RWPE2 (cell line): ENCODE measurements at places on chromosomes 5 and 9.

GRCh38 chr5:147336876-147337275 lies 102.0 kb downstream of the STK32A start:
- no peak for DNase-seq

DNA sequence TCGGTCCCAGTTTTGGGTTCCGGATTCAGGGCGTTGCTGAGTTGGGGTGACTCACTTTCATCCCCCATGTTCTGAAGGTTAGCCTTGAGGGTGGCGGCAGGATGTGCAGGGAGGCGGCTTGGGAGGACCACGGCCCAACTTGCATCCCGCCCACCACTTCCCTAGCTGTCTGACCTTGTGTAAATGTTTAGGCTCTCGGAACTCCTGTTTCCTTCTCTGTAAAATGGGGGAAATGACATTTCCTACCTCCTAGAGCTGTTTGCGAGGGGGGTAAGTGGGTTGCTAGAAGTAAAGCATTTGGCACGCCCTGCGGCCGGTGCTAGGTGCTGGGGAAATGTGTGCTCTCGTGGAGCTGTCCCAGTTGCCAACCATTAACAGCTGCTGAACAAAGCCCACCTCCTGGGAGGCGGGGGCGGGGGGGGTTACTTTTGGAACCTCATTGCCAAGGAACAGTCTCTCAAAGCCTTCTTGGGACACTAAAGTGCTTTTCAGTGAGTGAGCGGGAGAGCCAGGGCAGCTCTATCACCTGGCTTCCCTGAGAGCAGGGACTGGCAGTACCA lies 27.5 kb downstream of the PTGES2 start:
- DNase-seq: no peak

DNA sequence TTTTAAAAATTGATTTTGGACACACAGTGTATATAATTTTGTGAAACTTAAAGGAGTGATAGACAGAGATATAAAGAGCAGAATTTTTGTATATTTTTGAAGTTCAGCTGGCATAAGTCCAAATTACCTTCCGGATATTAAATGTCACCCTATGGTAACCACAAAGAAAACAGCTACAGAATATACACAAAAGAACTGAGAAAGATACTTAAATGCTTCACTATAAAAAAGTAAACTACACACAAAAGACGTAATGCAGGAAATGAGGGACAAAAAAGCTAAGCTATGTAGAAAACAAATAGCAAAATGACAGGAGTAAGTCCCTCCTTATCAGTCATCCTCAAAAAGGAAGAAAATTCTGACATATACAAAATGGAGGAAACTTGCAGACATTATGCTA lies 29.4 kb downstream of the HACD4 start:
- DNase-seq: no peak

DNA sequence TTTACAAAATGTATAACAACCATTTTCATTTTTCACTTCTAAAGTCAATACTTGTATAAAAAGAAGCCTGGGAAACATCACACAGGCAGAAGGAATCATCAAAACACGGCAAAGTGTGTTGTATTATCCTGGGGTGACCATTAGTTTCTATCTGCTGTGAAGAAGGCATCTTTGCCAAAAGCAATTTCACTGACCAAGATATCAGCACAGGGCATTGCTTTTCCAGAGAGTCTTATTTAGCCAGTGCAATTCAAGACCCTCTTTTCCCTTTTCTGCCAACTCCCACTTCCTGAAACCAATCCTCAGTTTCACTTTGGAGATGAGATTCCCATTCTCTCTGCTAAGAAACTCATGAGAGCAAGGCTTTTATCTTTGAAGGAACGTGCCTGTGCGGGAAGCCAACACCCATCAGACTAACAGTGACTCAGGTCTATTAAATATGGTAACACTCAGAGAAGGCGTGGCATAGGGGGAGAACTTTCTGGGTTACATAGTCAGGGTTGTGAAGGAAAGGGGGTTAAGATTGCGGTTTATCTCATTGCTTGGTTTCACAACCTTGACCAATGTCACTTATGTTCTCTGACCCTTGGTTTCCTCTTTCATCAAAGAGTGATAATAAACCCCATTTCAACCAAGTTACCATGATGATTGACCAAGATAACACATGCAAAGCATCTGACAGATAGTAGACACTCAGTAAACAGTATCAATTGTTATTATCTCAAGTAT lies 666.9 kb upstream of the KLF4 start:
- DNase-seq: no peak

DNA sequence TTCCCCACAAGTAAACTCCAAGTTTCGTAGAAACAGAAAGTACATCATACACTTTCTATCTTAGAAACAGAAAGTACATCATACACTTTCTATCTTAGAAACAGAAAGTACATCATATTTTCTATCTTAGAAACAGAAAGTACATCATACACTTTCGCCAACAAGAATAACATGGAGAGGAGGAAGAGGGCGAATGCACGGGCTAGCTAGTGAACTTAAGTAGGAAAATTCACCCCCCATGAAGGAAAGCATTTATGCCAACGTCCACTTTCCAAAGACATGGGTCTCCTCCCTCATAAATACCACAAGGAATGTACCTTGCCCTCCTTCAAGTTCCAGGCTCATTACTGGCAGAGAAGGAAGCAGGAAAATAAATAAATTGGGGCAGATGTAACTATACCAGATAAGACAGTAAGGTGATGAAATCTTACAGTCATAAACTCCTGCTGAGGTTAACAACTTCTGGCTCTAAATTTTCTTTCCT lies 64.7 kb downstream of the FRMD3 start:
- no peak for DNase-seq

DNA sequence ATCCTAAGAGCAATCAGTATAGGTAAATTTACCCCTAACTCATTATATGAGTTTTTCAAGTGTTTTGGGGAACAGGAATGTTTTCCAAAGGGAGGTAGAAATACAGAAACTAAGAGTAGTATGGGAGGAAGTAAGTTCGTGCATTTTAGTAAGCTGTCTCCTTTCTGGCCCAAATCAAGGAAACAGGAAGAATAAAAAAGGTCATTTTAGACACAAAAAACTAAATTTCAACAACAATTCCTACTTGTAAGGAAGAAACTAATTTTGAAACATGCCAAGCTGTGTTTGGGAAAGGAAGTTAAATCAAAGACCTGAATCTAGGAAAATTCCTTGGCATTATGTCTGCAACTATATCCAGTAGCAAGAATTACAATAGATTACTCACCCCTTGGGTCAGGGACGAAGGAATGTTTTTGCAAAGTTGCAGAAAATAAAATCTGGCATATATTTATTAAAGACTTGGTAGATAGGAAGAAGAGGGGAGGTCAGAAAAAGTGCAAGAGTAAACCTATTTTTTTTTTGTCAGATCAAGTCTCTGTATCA lies 6.5 kb upstream of the RPS6 start:
- DNase-seq: no peak

GRCh38 chr9:119961774-119962424 lies 592.7 kb upstream of the BRINP1 start:
- no peak for DNase-seq

DNA sequence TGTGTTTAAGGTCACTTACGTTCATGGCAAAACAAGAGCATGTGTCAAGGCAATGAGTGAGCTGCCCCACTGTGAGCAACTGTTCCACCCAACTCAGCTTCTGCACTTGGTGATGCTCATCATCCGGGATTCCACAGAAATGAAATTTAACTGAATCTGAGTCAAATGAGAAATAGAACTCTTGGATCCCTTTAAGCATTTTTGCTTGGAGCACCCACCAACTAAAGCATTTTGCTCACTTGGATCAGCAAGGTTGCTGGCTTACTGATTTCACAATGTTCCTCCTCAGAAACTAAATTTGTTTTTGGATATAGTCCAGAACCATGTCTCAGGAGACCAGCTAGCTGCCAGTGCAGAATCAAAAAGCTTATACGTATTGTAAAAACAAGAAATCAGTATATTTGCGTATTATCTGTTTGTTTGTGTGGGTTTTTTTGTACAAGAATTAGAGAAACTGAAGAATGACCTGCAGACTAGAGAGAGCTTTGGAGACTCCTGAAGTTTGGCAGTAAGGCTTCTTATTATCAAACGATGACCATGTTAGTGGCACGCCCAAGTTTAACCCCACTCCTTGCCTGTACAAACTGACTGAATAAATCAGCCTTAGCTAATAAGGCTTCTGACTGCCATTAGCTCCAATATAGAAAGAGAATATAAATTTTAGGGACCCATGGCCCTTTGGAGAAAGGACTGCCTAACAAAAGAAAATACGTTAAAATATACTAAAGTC lies 153.8 kb upstream of the FST start:
- DNase-seq: no peak

DNA sequence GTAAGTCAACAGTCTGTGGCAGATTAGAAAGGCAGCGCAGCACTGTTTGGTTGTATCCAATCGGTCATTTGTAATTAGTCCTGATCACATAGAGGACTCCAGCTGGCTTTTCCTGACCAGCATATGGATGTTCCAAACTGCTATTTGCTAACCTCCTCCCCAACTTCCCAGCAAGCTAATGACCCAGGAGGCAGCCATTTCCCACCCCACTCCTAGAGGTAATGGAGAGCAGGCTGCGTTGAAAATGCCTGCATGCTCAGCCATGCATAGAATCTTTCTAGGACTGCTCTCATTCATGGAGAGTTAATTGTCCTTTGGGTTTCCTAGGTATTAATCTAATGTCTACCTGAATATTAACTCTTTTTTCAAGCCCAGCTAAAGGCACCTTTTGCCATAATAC lies 850.6 kb upstream of the WWC1 start:
- DNase-seq: no peak

DNA sequence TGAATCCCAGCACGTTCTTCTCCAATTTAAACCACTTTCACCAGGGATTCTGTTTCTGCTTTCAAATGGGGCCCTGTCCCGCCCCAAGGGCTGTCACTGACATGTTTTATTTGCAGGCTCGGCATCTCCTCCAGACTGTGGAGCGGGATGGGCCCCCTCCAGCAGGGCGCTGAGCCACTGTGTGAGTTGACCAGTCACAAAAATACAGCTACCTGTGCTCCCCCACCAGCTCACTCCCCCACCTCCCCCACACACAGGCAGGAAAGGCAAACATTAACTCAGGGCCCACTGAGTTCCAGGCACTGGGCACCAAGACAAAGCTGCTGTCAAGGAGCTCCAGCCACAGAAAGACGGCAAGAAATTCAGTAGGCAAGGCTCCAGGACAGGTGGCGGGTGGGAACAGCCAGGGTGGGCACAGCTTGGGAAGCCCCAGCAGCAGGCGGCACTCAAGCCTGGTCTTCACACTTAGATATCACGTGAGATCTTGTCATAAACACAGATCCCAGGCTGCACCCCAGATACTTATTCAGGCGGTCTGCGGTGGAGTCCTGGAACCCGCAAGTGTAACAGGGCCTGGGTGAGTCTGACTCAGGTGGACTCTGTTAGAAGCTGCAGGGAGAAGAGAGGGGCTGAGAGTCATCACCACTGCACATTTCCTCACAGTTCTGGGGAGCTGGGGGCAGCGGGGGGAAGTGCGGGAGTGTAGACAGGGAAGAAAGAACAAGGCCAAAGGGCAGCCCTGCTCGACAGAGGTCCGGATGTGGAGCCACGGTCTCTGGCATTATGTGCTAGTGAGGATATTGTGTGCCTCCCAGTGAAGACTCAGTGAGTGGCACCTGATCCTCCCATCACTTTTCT lies 44.7 kb downstream of the OR2V1 start:
- DNase-seq: no peak

DNA sequence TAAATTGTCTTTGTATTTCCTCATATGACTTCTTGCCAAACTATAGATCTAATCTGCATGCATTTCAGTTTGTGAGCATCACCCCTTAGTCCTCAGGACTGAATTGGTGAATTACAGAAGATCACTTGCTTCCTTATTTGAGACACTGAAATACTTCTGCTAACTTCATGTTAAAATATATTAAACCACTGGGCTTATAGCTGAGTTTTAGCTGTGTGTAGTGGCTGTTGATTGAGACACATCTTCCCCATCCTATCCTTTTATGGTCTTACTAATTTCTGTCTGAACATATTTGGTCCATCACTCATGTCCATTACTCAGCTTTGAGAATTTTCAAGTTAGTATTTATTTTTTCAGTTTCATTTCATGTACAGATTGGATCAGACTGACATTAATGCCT lies 295.9 kb downstream of the PSAT1 start:
- no peak for DNase-seq

DNA sequence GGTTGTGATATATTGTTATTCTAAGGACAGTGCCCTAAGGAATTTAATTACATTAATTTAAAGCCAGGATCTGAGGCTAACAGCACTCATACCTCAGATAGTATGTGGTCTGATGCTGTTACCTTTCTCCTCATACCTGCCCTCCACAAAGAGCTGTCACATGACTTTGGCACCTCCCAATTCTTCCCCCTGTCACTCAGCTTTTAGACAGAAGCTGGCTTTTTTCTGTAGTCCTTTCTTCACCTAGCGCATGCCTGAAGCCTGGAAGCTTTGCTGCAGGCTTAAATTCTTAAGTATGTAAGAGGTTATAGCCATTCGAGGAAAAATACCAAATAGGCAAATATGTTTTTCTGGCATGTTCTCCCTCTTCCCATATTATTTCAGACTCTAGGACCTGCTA lies 61.0 kb upstream of the ADAMTS19 start:
- no peak for DNase-seq

DNA sequence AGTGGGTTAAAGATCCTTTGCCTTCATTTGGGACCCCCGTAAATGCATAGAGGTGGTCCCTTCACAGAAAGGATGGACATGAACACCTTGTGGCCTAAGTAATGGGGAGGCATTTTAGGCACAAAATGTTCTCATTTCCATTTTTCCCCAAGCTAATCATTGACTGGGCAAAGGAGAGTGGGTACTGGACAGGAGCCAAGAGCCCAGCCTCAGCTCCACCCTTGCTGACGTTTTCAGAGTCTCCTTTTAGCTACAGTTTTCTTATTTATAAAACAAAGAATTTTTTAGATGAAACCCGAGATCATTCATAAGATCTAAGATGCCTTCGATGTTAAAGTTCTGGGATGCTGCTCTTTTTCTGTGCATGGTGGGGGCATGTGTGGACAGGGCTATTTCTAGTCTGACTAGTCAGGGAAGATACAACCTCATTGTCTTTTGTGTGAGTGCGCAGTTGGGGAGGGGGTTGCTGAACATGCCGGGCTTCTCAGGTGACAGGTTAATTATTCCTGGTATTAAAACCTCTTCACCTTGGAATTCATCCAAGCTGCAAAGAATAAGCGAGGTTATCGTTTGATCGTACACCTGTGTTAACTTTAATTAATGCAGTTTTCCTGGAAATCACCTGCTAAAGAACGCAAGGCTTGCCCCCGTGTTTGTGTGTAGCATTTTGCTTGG lies 48.4 kb downstream of the ADAMTS16 start:
- no peak for DNase-seq

- DNase-seq: no peak
Measured at GRCh38 chr5:128343168-128343567, 194.9 kb downstream of the FBN2 start.

DNA sequence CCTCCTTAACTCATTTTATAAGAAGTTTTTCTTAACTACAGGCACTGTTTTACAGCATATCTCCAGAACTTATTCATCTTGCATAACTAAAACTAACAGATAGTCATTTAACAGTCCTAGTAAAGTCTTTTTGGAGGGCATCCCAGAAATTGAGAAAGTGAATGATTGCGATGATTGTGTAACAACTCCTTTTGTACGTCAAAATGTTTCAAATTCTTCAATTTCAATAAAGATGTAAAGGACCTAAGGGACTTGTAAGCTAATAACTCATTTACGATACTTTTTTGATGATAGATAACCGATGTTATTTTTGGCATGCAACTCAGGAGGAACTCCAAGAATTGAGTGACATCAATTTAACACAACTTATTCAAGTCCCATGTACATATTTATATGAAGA lies 42.7 kb downstream of the SVEP1 start:
- no peak for DNase-seq
